ENCODE measurements at places on chromosomes 1 and 21. TPM values are rescaled to one million over a fixed set of nuclear protein-coding genes. Genes with fewer than 3 reads are reported as not detected.

- no peaks in the 10 kb centered on the region for H3K27me3 ChIP-seq
- no peaks in the 10 kb centered on the region for H3K4me1 ChIP-seq
- no peak overlapping the region for H3K27ac ChIP-seq
- H3K4me3 ChIP-seq = no peak overlapping the region
- peak; percentile 63 for DNase-seq
Observed at GRCh38 chr1:69700770-69701169, 133.0 kb downstream of the LRRC7 start.

- no peak overlapping the region for H3K27ac ChIP-seq
- DNase-seq = no peak
- H3K36me3 ChIP-seq = no peaks in the 10 kb centered on the region
- no peaks in the 10 kb centered on the region for H3K27me3 ChIP-seq
- no peaks in the 10 kb centered on the region for H3K4me1 ChIP-seq
Observed at GRCh38 chr1:2784854-2785630, 16.5 kb downstream of the TTC34 start.

Gene GRIK3
- total RNA-seq = not detected

DNA sequence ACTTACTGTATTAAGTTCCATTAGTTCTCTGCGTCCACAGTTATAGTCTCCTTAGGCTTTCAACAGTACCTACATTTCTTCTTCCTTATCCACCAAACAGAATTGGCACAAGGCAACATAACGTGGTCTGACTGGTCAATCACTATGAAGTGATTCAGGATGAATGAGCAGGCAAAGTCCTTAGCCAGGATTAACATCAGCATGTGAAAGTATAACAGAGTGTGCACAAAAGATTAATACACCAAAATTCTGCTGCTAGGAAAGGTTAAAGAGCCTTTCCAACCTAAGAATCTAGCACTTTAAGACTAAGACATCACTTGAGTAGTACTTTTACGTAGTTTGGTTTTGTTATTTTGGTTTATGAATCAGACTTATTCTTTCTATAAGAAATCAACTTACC is 15.8 kb downstream of the DEPDC1 start:
- DNase-seq = no peak
- H3K36me3 ChIP-seq = peaks cover 81% of the 10 kb centered on the region
- H3K4me1 ChIP-seq = peaks cover 11% of the 10 kb centered on the region
- no peak overlapping the region for H3K27ac ChIP-seq
- H3K4me3 ChIP-seq = no peak overlapping the region

DNA sequence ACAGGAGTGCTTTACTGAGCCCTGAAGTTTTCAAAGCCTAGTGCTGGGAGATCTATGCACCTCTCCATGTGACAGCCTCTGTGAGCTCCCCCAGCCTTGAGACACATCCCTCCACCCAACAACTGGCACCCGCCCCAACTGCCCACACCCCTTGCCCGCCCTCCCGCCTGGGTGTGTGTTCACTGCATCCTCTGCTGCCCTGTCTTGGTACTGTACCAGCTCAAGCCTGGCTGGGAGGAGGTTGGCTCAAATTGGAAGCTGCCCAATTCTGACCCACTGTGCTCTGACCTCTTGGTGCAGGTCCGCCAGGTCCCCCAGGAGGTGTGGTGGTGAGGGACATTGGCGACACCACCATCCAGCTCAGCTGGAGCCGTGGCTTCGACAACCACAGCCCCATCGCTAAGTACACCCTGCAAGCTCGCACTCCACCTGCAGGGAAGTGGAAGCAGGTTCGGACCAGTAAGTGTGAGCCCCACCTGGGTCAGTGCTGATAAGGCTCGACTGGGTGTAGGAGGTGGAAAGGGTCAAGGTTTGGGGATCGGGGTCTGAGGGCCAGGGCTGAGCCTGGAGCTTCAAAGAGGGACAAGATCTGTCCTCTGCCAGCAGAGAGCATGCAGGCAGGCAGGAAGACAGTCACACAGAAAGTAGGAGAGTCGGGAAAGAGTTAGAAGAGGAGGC is 18.0 kb downstream of the TMEM81 start:
- H3K36me3 ChIP-seq = no peaks in the 10 kb centered on the region
- DNase-seq = peak; percentile 59
- H3K27me3 ChIP-seq = no peaks in the 10 kb centered on the region
- no peak overlapping the region for H3K4me3 ChIP-seq
